ENCODE measurements at places on chromosomes 7 and 10.
A peak's percentile ranks its signal among the peaks of the same experiment; 100 is the strongest.

GRCh38 chr7:110947408-110947807 is 143.5 kb upstream of the LRRN3 start:
- DNase-seq, result no peak

GRCh38 chr7:115585015-115585718 is 445.4 kb downstream of the TFEC start:
- DNase-seq, result no peak

- peak; percentile 7 for DNase-seq
Observed at GRCh38 chr10:69092959-69093850, 5.3 kb downstream of the SRGN start.

DNA sequence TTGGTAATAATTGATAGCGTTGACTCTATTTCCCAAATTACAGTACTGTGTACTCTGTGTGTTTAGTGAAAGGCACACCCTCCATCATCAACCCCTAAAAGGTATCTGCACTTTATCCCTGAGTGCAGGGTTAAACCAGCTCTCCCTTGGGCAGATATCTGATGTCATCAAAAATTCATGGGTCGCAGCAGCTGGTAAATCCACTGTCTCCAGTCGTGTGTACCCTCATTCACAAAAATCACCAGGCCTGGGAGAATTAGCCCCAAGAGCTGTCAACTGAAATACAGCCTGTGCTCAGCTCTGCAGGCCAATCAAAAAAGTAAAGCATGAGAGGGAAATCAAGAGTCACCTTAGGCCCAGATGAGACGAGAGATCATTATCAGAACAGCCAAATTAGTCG is 103.7 kb downstream of the HIP1 start:
- no peak for DNase-seq

GRCh38 chr10:129808092-129808983 is 155.7 kb downstream of the EBF3 start:
- no peak for DNase-seq

GRCh38 chr7:82676777-82677463 is 233.3 kb upstream of the CACNA2D1 start:
- DNase-seq, result no peak

DNA sequence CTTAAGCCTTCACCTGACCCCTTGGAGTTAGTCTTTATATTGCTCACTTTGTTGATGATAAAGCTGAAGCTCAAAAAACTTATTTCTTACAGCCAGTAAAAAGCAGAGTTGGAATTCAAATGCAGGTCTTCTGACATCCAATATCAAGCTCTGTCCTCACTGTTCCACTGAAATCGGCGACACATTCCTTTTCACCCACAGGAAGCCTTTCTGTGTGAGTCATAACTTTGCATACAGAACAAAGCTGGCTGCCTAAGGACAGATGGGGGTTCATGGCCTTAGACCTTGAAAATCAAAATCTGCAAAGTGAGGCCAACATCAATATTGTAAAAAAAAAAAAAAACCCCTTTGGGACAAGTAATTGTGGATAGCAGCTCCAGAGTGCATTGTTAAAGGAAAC is 21.8 kb upstream of the AKR1B1 start:
- DNase-seq, result no peak

GRCh38 chr10:71812016-71812912 is 38.8 kb downstream of the PSAP start:
- peak; percentile 70 for DNase-seq

DNA sequence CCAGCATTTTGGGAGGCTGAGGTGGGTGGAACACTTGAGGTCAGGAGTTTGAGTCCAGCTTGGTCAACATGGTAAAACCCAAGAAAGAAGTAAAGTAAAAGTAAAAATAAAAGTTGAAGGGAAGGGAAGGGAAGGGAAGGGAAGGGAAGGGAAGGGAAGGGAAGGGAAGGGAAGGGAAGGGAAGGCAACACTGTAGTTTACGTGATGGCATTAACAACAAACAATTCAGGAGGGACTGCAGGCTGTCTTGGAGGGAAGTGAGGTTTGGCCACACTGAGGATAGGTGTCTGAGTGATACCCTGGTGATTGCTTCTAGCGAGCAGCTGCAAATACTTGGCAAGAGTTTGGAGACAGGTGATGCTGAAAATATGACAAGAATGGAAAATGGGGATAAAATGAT is 298.0 kb downstream of the CALN1 start:
- DNase-seq, result no peak
